GF-D8 (cell line): ENCODE measurements at places on chromosomes 12 and 14.

- DNase-seq, result no peak
These were observed 219.2 kb upstream of the RGS6 start for GRCh38 chr14:71713016-71713415.

DNA sequence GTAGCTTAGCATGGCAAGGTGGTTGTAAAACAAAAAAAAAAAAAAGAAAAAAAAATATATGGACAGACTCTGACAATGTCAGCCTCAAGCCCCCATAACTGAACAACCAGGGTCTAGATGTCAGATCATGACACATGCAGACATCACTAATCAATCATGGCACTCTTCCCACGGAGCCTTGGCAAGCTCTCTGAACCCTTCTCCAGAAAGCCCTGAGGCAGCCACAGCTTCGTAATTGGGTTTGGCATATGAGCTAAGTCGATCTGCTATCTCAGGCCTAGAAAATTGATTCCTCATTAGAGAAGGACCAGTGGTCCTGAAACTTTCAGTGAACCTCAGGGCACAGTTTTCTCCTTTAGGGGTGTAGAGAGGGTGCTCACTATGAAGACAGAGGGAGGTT is 112.2 kb downstream of the GPR135 start:
- DNase-seq, result no peak

GRCh38 chr12:111173836-111174235 is 195.1 kb downstream of the PHETA1 start:
- DNase-seq, result peak; percentile 8

DNA sequence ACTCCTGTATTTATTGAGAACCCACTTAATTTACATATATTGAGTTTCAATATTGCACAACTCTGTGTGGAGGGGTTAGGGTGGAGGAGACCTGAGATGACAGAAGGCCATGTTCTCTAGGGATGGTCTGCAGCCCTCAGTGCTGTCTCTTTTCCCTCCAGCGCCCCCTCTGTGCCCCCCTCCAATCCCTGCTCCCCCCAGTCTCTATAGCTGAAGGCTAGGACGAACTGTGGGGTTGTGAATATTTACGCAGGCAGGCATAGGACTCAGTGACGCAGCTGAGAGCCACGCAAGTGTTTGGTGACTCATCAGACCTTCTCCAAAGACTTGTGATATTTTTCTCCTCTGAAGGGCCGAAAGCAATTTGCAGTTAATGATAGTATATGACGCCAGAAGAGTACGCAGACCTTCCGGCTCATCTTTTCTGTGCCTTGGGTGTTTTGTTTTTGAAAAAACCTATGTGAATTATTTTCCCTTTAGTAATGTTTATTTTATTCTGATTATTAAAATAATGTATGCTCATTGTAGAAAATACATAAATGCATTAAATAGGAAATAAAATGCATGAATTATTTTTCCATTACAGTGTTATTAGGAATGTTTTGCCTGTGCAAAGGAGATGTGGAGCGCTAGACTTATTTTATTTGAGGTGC is 85.3 kb downstream of the SLC25A47 start:
- DNase-seq, result no peak

DNA sequence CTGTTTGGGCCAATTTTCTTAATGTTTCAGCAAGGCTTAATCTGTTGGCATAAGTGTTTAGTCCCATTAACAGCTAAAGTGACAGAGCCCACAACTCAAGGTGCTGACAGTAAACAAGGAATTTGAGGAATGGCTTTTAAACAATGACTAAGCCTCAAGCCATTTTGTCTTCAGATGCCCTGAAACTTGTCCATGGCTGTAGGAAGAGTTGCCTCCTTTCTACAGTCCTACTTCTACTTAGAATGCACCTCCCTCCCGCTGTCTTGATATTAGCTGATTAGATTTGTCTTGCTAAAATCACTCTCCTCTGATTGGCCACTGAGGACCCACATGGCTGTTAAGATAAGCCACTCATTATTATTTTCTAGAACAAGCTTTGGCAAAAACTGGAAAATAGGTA is 188.4 kb upstream of the OTX2 start:
- DNase-seq, result no peak

- DNase-seq, result no peak
These were observed 398.8 kb upstream of the RGS6 start for GRCh38 chr14:71533390-71533789.

GRCh38 chr12:101707131-101707782 is 9.8 kb downstream of the CHPT1 start:
- DNase-seq, result no peak
